ENCODE measurements at places on chromosomes 2 and 18.

- no peak for DNase-seq
Observed at GRCh38 chr18:74623047-74623816, 25.6 kb downstream of the ZNF407 start.

- no peak for DNase-seq
Observed at GRCh38 chr2:194116861-194117260, 1540.2 kb upstream of the SLC39A10 start.

GRCh38 chr18:74546751-74547530 is 12.6 kb downstream of the CNDP1 start:
- DNase-seq, result no peak

- peak; percentile 42 for DNase-seq
Observed at GRCh38 chr2:137888845-137889244, 75.4 kb upstream of the HNMT start.

GRCh38 chr2:182598626-182599025 is 117.4 kb upstream of the DNAJC10 start:
- no peak for DNase-seq

- no peak for DNase-seq
Observed at GRCh38 chr2:200702646-200703118, 109.0 kb upstream of the BZW1 start.

DNA sequence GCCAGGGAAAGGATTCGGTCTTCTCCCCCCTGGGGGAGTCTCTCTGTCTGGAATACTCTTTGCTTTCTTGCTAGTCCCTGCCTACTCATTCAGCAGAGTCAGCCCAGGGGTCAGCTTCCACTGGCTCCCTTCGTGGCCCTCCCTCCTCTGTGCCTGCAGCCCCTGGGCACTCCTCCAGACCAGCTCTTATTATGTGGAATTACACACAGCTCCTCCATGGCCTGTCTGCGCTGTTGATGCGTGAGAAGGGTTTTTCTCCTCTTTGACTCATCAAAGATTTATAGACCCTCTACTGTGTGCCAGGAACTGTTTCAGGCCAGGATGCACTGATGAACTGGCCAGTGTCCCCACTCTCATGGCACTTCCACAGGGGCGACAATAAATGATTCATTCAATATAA is 44.4 kb downstream of the ST8SIA5 start:
- peak; percentile 45 for DNase-seq

GRCh38 chr2:239636808-239637207 is 236.0 kb upstream of the HDAC4 start:
- no peak for DNase-seq

DNA sequence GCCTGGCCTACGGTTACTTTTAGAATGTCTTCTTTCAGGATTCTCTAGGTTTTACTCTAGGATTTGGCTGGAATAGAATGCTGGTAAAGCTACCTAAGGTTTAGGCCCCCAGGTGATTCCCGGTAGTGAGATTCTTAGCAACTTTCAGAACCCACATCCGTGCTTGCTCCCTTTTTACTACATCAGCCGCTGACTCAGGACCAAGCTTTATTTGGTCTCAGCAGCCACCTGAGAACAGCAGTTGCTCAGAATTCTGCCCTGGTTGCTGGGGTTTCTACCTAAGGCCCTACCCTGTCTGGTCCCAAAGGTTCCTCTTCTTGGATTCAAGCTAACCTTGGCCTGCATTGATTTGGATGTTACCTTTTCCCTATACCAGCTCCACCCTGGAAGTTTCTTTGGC is 36.1 kb upstream of the NDUFV2 start:
- DNase-seq, result no peak

DNA sequence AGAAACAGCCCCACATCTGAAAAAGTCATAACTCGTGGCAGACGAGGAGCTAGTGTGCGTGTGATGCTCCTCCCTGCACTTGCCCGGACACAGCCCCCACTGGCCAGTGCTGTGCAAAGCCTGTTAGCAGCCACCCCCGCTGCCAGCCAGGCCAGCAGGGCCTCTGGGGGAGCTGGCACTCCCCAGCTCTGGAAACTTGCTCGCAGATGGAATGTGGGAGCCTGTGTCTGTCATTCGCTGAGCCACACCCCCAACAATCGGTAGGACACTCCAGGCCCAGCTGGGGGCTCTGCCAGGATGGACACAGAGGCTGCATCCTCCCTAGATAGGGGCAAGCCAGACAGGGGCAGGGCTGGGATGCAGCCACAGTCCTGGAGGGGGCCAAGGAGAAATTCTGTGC is 62.4 kb upstream of the ATG16L1 start:
- no peak for DNase-seq

- DNase-seq, result no peak
Observed at GRCh38 chr2:118763797-118764196, 83.7 kb downstream of the EN1 start.

DNA sequence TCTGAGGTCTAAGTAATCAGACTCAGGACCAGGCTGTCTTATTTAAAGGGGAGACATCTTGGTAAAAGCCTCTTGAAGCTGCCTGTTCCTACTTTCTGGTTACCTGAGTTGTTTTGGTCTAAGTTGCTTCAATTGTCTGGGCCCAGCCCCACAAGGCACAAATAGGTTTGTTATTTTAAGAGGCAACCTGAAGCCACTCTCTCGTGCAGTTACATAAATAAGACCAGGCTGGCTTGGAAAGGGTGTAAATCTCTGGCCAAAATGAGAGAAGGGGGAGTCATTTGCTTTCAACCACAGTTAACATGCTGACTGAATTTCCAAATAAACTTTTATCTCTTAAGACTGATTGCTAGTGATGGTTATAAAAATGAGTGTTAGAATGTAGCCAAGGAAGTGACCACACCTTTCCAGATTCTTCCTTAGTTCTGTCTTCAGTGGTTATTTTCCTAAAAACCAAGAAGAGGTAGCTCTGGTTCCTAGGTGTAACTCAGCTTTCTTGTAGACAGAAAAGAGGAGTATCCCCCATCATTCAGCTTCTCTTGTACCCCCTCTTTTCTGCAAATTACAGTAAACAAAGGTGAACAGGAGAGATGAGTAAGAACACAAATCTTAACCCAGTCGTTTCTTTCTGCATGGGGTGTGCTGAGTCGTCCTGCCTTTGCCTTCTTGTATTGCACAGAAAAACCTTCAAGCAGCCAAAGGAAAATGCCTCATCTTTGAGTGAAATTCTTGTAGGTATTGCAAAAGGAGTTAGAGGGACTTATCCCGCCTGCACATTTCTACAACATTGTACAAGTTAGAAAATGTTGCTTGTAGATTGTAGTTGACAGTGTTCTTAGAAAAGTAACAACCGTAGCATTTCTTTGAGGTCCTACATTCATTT is 161.5 kb upstream of the NT5C1B start:
- DNase-seq, result no peak

- no peak for DNase-seq
Observed at GRCh38 chr2:237592425-237592980, 2.0 kb upstream of the RAB17 start.

DNA sequence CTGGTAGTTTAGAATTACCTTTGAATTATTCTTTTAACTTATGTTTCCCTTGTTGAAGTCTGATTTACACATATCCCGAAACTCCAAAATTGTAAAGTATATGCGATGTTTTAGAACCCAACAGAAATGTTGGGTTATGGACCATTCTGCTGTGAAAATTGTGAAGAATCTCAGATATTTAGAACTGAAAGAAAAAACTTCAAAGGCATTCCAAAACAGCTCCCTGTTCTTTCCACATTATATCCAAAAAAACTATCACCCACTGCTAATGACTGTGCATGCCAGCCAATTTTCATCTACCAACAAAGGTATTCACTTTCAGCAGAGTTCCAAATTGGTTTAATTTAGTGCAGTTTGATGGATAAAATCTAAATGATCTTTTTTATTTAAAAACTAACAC is 21.5 kb upstream of the PDE1A start:
- no peak for DNase-seq

GRCh38 chr2:181122601-181123000 is 142.2 kb downstream of the UBE2E3 start:
- DNase-seq, result no peak

DNA sequence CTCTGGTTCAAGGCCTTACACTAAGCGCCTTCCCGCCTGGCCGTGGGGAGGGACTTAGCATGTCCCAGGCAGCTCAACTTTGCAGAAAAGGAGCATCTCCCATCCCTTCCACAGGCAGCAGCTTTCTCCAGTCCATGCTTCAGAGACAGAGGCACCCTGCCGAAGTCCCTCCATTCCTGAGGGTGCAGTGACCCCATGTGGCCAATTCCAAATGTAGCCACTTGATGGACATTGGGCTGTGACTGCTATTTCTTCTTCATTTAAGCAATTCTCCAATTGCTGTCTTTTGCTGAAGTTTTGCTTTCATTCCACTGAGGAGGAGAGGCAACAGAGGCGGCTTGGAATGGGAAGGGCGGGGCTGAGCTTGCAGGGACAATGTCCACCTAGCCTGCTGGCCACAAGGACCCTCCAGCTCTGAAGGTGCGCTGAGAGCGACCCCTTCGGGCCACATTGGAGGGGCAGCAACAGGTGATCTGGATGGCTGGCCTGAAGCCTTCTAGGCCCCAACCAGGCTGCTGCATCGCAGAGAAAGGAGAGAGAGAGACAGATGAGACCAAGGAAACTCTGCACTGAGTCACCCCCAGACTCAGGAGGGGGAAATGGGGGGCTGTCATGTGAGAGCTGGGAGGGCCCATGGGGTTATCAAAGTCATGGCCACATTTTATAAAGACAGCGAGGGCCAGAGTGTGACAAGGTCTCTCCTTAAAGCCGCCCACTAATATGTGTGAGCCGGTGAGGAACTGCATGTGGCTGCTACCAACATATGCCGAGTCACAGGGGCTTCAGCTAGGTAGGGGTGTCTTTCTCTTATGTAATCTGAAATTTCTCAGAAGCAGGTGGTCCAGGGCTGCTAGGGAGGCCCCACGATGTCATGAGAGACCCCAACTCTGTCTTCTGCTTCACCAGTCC is 61.3 kb downstream of the LONRF2 start:
- DNase-seq, result peak; percentile 90

- no peak for DNase-seq
Observed at GRCh38 chr2:186339716-186340115, 146.3 kb upstream of the ZC3H15 start.

- DNase-seq, result no peak
Observed at GRCh38 chr2:218382785-218383184, 712 bp downstream of the SLC11A1 start.

- no peak for DNase-seq
Observed at GRCh38 chr2:215141706-215142105, 3.3 kb upstream of the ABCA12 start.

All from right hindlimb (tissue), 1 donor.